Brain (organoid and tissue), 16 donors: ENCODE measurements at places on chromosomes 5 and 9.
A peak's percentile ranks its signal among the peaks of the same experiment; 100 is the strongest.

DNA sequence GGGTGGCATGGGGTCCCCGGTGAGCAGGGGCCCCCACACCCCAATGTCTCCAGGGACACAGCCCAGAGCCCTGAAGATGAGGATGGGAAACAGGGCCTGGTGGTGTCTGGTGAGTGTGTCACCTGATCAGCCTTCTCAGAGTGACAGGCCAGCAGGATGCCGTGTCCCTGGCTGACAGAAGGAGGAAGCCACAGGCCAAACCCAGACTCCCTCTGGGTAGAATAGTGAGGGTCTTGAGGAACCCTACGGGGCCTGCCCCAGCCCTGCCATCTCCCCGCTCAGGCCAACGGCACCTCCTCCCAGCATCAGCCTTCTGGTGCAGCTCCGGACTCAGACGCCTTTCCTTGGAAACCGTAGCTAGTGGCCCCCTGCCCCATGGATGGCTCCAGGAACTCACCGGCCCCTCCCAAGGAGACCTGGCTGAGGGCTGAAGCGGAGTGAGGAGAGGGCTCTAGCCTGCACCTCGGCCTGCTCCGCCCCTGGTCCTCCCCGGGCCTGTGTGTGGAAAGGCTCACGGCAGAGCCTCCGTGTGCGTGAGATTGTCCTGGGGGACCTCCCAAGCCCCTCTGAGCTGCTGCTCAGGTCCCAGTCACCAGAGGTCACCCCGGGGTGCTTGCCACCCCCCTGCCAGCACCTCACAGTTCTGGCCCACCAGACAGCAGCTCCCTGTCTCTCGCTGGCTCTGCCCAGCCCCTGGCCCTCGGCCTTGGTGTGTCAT, 6.0 kb downstream of the RALGDS start:
- no peak for DNase-seq

- DNase-seq = peak; percentile 40
Observed at GRCh38 chr5:343461-344401, 22.2 kb downstream of the AHRR start.

DNA sequence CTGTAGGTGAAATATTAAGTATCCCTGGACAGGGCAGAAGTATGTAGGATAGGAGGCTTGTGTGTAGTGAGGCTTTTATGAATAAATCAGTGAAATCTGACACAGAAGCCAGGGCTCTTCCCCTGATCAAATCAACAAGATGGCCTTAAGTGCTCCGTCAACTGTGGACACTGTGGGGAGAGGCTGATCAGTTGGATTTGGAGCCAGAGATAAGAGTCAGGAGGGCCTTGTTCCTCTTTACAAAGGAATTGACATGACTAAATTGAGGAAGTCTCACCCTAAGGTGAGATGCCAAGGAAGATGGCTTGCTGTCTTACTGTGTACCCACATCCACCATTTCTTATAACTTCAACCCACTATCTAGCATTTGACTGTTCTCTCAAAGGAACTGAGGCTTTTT, 91.6 kb upstream of the PRRC1 start:
- no peak for DNase-seq

DNA sequence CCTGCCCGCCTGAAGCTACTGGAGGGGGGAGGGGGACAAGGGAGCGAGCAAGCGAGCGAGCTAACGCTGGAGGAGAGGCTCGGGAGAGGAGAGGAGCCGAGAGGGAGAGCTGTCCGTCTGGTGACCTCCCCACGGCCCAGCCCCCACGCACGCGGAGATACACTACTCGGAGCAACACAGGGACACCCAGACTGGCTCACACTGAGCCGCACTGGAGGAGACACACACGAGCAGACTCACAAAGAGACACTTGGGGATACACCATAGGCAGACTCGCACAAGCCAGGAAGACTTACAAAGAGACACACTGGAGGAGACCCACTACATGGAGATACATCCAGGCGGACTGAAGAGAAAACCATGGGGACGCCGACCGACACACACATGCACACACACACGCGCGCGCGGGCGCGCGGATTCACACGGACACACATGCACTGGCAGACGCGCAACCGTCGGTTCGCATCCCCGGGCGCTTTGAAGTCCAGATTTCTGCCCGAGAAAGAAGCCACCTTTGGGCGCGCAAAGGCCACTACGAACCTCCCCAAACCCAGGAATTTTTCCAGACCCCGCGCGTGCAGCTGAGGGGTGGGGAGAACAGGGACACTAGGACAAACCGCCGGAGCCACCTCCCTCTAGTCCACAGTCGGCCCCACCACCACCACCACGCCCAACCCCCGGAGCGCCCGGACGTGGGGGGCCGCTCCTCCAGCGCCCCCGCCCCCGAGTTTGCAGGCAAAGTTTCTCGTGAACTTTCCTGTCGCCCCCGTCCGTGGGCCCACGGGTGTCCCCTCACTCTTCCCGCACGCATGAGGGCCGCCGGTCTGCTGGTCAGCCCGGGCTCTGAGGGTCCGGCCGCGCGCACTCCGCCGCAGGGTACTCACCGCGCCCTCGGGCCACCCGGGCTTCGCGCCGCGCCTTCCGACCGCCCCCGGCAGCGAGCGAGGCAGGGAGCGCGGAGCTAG, 571 bp downstream of the CNTFR start:
- peak; percentile 83 for DNase-seq

- no peak for DNase-seq
Observed at GRCh38 chr5:58683567-58683966, 100.7 kb downstream of the RAB3C start.

DNA sequence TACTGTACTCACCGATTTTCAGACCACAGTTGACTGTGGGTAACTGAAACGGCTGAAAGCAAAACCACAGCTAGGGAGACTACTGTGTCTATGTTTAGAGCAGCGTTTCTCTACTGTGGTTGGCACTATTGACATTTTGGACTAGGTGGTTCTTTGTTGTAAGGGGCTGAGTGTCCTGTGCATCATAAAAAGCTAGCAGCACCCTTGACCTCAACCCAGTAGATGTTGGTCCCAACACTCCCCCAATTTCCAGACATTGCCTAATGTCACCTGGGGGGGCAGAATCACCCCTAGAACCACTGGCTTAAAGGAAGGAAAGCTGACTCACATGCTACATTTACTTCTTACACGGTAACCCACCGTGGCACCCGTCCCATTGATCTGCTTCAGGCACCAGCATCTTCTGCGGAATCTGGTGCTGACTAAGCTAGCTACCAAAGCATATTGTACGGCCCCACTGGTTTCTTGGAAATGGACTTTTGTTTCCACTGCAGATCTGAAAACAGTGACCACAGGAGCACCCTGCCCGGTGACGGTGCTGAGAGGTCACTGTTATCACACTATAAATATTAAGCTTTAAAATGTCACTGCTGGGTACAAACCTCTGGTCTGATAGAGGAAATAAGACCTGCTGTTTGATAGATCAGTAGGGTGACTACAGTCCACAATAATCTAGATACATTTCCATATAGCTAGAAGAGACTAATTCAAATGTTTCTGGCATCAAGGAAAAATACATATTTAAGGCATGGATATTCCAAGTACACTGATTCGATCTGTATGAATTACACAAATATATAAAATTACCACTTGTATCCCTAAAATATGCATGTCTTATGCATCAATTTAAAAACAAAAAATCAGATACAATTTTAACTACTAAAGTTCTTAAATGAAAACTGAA, 151.4 kb downstream of the HSD17B3 start:
- no peak for DNase-seq
